CD4-positive, alpha-beta memory T cell (primary cell): ENCODE measurements at places on chromosomes 1 and 21. TPM values are rescaled to one million over a fixed set of nuclear protein-coding genes. Genes with fewer than 3 reads are reported as not detected.

PAX7 gene
- polyA plus RNA-seq: not detected

AHCTF1 gene
- 5.7 TPM for polyA plus RNA-seq

KCNK1 gene
- polyA plus RNA-seq: not detected

CD34 gene
- polyA plus RNA-seq: not detected

MIS18A gene
- polyA plus RNA-seq: 10.8 TPM

GOLPH3L gene
- 25.7 TPM for polyA plus RNA-seq
